ENCODE measurements at places on chromosomes 1 and 21.

GRCh38 chr1:180912211-180912800 lies 391 bp upstream of the KIAA1614 start:
- no peak for DNase-seq

- no peak for DNase-seq
Observed at GRCh38 chr21:36589352-36589971, 109.5 kb upstream of the SIM2 start.

GRCh38 chr1:186476264-186477040 lies 15.5 kb upstream of the PDC start:
- DNase-seq, result no peak

DNA sequence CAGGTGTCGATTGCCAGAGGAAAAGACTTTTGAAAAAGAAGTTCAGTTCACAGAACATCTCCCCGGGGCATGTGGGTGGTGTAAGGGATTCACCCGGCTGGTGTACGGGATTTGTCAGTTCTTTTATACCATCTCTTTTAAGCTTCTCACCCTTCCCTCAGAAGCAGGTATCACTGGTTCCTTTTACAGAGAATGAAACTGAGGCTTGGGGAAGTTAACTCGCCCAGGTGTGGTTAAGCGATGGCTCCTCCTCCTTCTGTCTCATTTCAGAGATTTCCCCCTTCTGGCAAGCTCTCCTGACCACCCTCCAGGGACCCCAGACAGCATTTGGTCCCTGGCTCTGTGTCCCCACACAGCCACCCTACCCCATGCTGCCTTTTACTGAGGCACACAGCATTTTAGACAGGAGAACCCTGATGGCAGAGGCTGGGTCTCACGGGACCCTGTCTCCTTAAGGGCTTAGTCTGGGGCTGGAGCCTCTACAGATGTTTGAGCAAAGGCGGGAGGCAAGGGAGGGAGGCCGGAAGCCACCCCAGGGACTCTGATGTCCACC lies 2.8 kb upstream of the ECE1 start:
- DNase-seq, result peak; percentile 62

GRCh38 chr1:229535230-229535629 lies 23.3 kb downstream of the ABCB10 start:
- DNase-seq, result no peak

- no peak for DNase-seq
Observed at GRCh38 chr1:161287482-161288054, 22.2 kb downstream of the MPZ start.

DNA sequence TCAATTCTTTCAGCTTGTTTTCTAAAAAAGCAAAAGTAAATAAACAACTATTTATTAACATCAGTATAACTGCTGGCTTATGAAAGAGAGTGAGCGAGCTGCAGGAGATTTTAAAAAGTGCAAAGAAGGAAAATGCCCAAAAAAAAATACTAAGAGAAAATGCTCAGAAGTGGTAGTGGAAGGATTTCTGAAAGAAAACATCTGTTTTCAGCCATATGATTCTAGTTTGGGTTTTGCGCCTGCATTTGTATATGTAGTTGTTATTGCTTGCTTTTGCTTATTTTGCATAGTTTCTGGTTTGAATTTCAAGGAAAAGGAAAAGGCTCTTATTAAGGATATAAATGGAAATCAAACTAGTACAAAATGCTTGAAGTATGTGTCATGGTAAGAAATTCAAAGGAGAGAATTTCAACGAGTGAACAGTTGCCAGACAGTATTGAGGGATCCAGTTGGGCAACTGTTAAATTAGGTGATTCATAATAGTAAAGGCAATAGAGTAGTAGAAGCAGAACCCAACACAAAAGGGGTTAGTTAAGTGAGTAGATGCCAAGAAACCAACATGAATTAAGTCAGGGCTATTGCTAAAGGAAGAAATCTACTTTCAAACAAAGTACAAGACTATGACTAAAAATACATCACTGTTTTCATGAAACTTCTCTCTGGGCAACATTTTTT lies 1.2 kb downstream of the GBP5 start:
- DNase-seq, result no peak

DNA sequence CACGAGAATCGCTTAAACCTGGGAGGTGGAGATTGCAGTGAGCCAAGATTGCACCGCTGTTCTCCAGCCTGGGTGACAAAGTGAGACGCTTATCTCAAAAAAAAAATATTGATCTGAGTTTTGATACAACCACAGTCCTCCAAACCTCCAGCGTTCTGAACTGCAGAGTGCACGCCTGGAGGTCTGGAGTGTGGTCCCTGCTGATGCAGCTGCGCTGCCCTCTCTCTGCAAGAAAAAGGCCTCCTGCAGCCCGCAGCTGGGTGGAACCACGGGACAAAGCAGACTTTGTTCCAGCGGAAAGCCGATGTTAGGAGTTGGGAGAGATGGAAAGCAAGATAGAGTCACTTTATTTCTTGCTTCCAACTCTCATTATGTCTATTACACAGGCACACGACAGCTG lies 144.9 kb upstream of the SOD1 start:
- DNase-seq, result no peak

DNA sequence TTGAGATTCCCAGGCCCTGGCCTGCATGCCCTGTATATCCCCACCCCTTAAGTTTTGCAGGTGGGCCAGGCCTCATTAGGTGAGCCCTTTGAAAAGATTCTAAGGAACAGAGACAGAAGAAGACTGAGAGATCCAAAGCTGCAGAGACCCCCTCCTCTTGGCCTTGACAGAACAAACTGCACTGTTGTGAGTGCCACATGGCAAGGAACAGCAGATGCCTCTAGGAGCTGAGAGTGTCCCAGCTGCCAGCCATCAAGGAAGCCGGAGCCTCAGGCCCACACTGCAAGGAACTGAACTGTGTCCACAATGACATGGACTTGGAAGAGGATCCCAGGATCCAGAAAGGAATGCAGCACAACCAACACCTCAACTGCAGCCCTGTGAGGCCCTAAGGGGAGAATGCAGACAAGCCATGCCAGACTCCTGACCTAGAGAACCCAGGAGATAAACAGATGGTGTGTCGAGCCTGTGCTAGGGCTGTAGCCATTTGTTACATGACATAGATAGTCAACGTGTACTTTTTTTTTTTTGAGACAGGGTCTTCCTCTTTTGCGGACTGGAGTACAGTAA lies 182.7 kb downstream of the AJAP1 start:
- no peak for DNase-seq

- no peak for DNase-seq
Observed at GRCh38 chr1:33932871-33933270, 69.0 kb downstream of the HMGB4 start.

DNA sequence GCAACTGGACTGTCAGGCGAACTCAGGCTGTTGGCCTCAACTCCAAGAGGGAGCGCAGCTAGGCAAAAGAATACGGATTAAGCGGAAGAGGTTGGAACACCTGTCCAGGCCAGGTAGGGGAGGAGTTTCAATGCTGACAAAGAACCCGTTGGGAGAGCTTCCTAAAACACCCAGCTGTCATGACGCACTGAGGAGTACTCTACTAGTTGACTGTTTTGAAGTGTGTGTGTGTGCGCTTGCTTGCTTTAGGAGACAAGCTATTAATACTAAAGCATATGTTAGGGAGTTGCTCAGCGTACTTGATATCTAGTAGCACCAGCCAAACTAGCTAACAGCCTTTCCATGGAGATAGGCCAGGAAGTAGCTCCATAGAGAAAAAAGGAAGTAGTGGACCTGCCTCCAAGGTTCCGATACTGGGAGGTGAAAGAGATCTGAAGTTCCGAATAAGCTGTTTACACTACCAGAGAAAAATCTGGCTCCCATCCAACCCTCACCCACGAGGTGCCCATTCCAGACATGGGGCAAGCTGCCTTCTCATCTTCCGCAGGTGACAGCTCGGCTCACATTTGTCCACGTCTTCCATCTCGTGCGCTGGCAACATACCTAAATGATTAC lies 974 bp upstream of the FNBP1L start:
- DNase-seq, result no peak

DNA sequence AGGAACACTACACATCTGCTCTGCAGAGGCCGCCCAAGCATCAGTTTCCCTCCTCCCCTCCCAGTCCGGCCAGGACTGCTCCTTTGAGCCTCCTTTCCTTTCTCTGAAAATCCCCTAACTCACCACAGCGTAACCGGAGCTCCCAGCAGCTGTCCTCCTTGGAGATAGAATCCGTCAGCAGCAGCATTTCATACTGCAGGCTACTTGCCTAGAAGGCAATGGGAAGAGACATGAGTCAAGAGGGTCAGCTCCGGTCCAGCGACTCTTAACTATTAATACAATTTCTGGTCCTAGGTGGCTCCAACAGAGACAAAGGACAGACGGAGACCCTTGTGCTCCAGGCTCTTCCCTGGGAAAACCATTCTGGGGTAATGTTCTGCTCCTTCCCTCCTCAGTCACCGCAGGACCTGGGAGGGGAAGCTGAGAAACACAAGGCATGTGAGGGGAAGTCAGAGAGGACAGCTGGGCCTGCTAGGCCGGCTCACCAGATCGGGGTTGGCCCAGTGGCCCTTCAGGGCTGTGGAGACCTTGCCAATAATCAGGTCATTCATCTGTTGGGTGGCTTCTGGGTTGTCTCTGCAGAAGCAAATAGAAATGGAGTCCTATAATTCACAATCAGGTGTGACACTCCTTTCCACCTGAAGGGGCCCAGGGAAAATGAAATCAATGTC lies 99.7 kb downstream of the UBR4 start:
- no peak for DNase-seq

GRCh38 chr1:228149406-228150119 lies at the start of gene GJC2:
GJC2 (plus strand) TSS chr1:228149930; CDS start chr1:228157759, 7,829 bp downstream.
- DNase-seq, result no peak

- DNase-seq, result no peak
Observed at GRCh38 chr1:220336391-220337031, 64.3 kb upstream of the RAB3GAP2 start.

DNA sequence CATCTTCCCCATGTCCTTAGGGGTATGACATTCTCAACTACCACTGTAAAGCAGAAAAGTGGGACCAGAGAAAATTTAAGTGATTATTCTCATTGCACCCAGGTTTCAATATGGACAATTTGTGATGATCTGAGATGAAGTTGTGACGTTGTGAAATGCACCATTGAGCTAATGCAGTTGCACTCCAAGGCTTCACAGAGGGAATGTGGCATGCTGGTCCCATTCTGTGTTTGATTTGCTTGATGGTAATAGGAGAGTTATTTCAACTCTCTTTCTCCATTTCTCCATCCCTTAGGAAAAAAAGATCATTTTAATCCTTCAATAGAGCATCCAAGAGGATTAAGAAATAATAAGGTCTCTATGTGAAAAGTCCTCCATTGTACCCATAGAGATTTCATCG lies 136.6 kb downstream of the SLC30A10 start:
- no peak for DNase-seq

DNA sequence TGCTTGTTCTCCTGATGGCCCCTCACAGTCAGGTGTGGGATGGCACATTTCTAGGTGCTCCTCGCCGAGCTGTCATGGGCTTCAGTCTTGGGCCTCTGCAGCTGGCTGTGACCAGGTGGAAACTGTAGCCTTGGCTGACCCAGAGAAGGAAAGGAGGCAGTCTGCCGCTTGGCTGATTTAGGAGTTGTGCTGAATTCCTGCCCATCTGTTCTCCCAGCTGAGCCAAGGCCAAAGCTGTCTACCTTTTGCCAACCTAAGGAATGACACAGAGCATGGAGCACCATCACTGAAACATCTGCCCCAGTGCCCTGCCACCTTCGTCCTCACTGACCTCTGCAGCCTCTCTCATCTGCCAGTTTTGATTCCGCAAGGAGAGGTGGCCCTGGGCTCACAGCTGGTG lies 27.9 kb downstream of the UTP25 start:
- DNase-seq, result no peak

DNA sequence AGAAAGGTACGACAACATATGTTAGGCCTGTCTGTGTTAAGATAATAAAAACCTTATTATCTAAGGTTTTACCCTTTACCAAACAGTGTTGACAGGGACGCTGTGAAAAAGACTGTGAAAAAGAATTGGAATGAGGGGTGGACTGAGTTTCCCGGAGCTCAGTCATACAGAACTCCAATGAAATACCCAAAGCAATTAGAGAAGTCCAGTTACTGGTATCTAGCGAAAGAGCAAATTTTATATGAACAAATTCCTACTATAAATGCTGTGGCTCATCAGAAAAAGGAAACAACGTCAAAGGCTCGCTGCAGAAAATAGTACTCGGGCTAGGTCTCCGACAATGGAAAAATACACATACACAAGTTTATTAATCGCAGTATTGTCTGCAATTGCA lies 708 bp upstream of the RBBP5 start:
- DNase-seq, result no peak

GRCh38 chr1:19045898-19046880 lies 89.7 kb upstream of the IFFO2 start:
- DNase-seq, result no peak

- no peak for DNase-seq
Observed at GRCh38 chr21:43362915-43363314, 64.0 kb downstream of the SIK1 start.

DNA sequence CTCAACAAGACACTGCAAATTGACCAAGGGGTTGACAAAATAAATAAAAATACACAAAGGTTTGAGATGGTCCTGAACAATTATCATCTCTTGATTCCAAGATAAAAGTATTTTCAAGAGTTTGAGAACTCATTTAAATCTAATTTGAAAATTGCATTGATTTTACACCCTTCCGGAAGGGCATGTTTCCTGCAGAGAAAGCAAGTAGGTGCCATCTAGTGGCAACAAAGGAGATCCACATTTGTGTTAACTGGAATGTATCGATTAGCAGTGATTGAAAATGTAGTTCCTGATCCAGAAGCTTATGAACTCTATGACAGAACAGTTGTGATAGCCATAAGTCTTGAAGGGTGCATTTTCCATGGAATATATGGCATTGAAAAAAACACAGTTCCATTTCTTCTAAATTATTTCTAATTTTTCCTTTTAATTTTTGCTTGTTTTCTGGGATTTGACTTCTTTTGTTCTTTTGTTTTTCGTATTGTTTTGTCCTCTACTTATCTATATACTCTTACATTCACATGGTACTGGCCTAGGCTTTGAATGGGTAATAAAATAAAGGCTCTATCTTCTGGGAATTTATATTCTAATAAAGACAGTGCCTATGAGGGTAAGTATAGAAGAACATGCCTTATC lies 143.7 kb downstream of the DNM3 start:
- DNase-seq, result no peak
